Left lobe of liver (tissue), 2 donors: ENCODE measurements at places on chromosomes 12 and 14.

DNA sequence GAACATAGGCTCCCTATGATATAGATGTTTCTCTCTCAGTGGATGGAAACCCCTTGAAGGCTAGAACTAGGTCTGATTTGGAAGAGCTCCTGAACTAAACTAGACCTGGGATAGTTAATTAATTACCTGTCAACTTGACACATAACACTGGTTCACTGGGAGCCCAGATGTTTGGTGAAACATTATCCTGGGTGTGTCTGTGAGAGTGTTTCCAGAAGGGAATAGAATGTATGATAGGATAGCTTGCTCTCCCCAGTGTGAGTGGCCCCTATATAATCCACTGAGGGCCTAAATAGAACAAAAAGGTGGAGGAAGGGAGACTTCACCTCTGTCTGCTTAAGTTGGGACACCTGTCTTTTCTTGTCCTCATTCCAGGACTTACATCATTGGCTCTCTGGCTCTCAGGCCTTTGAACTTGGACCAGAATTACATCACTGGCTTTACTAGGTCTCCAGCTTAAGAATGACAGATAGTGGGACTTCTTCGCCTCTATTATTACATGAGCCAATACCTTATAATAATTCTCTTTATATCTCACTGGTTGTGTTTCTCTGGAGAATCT is 194.1 kb downstream of the KTN1 start:
- DNase-seq = no peak

DNA sequence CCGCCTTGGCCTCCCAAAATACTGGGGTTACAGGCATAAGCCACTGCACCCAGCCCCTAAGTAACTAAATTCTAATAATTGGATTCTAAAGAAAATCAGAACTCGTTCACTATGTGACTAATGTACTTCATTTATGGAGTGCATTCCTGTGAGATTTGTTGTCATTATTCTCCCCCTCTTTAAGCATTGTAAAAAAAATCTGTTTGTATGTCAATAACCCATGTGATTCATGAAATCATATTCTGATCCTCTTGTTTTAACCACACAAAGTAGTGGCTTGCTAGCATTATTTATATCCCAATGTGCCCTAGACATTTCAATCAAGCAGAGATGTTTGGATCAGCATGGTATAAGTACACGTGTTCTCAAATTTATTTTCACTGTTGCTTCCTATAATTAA is 78.2 kb upstream of the OSBPL8 start:
- DNase-seq = no peak

DNA sequence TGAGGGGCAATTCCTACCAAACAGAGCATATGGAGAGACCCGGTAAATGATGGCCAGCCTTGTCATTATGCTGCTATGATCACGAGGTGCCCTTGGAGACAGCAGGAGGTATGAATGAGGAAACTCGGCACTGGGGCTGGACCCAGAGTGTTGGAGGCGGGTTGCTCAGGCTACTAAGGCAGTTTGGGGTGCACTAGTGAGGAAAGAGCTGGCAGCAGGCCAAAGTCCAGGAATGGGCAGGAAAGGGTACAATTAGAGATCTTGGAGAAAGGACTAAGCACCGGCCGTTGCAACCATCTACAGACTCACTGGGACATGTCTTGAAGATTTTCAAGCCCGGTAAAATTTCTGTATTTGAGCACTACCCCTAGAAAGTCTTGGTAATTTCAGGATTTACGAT is 54.3 kb downstream of the CD9 start:
- DNase-seq = no peak

DNA sequence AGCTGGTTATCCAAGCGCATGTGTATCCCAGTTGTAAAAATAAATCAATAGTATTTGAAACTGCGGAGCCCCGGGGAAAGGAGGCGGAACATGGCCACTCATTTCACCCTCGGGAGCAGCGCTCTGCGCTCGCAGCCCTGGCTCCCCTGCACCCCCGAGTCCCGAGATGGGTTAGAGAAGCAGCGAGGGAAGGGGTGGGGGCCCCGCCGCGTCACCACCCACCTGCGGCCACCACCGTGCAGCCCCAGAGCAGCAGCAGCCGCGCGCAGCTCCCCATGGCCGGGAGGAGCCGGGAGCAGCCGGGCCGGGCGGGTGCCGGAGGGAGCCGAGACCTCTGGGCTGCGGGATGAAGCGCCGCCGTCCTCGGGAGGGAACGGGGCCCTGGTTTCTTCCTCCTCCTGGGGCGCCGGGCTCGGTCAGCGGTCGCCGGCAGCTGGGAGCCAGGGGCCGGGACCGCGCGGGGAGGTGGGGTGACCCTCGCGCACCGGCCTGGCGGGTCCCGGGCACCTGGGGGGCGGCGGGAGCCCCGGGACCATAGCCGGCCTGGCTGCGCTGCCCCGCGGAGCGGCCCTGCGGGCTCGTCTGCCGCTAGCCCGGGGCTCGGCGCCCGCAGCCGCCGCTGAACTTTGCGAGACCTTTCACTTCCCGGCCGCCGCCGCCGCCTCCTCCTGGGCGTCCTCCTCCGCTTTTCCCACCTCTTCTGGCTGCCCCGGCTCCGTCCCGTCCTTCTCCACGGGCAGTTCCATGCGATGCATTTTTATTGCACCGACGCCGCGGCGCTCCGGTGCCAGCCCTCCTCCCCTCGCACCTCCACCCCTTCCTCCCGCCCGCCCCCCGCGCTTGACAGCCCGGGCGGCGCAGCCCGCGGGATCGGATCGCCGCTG is at the start of gene NTN4:
TSS of gene NTN4 (minus strand) at position 732 of the 884 bp plus-strand sequence. CDS start at position 277, 455 bp downstream.
- peak; percentile 76 for DNase-seq

- DNase-seq = no peak
Measured at GRCh38 chr12:24773996-24774395, 174.9 kb downstream of the BCAT1 start.

DNA sequence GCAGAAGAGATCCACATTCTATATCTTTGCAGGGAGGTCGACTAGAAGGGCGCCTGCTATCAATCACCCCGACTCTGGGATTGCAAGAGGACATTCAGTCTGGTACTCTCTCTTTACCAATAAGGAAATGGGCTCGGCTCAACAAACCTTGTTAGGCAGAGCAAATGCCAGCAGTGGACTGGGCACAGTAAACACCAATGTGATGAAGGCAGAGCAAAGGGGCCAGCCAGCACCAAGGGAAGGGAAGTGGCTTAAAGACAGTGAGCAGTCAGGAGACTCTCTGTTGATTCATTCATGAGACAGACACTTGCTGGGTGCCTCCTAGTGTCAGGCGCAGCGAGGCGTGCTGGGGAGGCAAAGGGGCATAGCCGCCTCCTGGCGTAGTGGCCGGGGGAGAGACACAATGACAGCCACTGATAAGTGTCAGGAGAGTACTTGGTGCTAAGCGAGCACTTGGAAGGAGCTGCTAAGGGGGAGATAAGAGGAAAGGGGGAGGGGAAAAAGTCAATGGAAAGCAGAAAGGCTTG is 34.1 kb downstream of the TMCC3 start:
- no peak for DNase-seq

DNA sequence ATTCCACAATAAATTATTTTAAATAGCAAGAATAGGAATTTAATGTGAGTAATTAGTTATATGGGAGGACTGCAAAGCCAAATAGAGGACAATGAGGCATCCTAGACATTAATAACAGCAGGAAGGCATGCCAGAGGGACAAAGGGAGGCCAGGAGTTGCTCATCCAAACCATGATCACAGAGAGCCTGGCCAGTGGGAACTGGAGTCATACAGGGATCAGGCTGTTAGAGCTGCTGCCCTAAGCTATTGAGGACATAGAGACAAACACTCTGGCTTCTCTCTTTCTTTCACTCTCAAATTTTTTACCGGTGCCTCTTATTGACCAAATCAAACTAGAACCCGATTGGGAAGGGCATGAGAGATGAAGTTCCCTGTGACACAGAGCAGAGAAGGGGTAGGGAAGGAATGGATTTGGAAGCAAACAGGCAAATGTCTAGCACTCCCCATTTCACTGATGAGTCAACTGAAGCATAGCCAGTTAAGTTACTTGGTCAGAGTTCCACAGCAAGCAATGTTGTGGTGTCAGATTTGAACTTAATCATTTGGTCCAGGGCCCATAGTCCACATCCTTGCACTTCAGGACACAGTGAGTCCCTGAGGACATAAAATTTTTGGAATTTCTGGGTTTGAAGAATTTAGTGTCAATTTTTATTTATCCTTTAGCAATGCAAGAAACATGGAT is 17.9 kb upstream of the CFAP54 start:
- no peak for DNase-seq

DNA sequence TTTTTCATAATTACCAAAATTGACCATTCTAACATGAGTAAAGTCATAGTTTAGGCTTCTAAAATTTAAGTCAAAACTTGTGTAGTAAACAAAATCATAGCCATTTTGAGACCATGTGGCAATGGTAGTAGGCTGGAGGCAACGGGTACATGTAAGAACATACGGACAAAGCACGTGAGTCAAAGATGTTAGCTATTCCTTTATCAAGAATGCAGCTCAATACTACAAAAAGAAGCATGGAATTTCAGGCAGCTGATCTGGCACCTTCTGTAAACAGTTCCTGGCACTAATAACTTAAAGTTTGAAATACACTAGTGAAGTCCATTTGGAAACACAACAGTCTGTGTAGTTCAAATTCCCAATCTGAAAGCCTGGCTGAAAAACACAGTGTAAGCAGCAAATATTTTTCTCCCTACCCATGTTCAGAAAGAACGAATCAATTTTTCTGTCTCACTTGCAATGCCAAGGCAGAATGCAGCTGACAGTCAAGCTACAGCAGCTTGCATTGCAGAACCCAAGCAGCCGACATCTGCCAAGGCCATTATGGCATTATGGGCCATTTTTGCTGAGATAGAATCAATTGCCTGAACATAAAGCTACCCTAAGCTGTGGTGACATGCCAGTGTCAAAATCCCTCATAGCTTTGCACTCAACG is 29.3 kb downstream of the MYF5 start:
- no peak for DNase-seq

DNA sequence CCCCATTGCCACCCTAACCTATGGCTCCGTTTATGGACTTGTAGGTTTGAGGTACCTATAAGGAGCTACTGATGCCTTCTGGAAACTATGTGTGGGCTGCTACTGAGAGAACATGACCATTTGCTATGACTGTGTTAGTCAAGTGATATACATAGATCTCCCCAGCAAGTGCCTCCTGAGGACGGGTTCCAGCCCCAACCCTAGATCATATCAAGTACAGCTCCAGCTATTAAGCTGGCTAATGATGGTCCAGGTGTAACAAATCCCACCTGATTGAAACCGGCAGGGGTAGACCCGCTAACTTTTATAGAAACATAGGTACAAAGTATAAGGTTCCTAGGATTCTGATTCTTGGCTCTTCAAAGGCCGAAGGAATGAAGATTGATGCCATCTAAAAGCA is 23.7 kb downstream of the NINJ2 start:
- no peak for DNase-seq

GRCh38 chr12:66942741-66943465 is 264.0 kb upstream of the GRIP1 start:
- no peak for DNase-seq

DNA sequence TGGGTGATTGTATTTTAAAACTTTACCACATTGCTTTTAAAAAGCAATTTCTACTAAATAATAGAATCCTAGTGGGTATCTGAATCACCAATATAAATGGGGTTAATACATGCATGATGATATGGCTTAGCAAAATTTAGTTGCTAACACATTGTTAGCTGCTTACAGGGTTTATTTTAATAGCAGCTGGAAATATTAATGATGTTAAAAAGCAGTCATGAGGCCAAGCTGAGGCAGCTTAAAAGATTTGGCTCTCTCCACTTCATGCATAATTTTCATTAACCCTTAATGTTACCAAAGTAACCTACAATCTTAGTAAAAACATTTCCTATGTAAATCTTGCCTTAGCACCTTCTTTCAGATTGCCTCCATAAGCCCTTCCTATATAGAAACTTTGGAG is 49.2 kb upstream of the CNOT2 start:
- DNase-seq = no peak

- DNase-seq = no peak
Measured at GRCh38 chr12:127485528-127485927, 781.4 kb upstream of the TMEM132C start.

DNA sequence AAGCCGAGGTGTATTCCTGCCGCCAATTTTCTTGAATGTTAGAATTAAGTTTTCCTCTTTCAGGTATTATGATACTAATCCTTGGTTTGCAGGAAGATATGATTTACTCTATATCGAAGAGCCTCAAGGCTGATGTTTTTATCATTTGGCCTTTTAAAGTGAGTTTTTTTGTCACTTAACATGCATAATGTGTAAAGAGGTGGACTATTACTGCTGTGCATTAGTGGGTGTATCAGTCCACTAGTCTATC is 11.1 kb upstream of the TMPO start:
- DNase-seq = no peak

GRCh38 chr12:58932806-58933681 is 12.7 kb upstream of the LRIG3 start:
- DNase-seq = no peak

DNA sequence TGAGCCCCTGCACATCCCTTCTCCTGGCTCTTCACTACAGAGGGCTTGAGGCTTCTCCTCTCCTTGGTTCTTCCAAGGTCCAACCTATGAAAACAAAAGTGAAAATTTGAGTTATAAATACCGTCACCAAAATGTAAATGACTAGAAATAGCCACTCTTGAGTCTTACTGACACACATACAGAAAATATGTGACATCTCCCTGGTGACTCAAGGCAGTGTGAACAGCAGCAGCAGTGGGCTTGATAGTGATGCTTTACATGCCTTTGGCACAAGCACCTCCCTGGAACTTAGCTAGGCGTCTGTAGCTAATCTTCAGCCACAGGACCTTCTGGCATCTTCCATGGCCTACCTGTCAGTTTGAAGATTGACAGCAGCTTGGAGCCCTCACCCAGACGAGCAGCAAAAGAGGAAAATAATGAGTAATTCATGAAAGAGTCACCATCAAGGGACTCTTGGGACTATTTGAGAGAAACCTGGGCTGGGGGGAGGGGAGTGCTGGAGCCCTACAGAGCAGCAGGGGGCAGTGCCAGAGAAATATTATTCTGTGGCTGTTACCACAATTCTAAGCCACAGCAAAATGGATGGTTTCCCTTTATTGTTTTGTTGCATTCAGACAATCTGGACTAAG is 158.0 kb downstream of the KCNK10 start:
- no peak for DNase-seq

- DNase-seq = no peak
Measured at GRCh38 chr12:3178671-3179313, 101.6 kb downstream of the TSPAN9 start.

- DNase-seq = no peak
Measured at GRCh38 chr14:72801836-72802587, 91.9 kb downstream of the DPF3 start.
